NCI-H1436 treated with DMSO at 0.1 percent for 48 hours (cell line): ENCODE measurements at places on chromosomes 13 and 19.
A peak's percentile ranks its signal among the peaks of the same experiment; 100 is the strongest.

- peak; percentile 14 for DNase-seq
Observed at GRCh38 chr19:6632002-6632621, 37.8 kb downstream of the TNFSF14 start.

DNA sequence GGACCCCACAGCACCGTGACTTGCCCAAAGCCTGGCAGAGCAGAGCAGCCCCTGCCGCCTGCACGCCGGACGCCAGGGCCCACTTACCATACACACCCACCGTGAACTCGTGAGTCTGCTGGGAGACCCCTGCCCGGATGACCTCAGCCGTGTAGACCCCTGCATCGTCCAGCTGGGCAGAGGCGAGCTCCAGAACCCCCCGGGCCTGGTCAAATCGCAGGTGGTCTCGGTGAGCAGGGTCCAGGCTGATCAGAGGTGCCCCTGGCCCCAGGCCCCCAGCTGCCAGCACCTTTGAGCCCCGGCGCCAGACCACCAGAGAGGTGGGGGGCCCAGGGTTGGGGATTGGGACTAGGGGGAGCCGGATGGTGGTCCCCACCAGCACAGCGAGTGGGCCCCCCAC, 873 bp downstream of the VSIG10L start:
- no peak for DNase-seq

- DNase-seq = no peak
Observed at GRCh38 chr19:51689751-51690453, 3.2 kb upstream of the SPACA6 start.

DNA sequence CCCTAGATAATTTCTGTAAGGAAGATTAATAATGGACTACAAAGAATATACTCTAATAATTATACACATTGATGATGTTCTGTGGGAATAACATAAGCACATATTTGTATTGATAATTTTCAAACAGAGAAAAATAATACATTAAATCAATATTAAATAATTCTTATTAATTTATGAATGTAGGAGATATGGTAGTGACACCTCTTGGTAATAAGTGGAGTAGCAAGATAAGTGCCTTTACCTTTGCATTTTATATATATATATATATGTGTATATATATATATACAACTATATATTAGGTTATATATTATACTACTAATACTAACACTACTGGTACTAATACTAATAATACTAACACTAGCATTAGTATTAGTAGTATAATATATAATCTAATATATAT, 905.8 kb downstream of the SLITRK1 start:
- DNase-seq = no peak

GRCh38 chr19:49738268-49738667, 24.8 kb downstream of the TSKS start:
- DNase-seq = no peak

DNA sequence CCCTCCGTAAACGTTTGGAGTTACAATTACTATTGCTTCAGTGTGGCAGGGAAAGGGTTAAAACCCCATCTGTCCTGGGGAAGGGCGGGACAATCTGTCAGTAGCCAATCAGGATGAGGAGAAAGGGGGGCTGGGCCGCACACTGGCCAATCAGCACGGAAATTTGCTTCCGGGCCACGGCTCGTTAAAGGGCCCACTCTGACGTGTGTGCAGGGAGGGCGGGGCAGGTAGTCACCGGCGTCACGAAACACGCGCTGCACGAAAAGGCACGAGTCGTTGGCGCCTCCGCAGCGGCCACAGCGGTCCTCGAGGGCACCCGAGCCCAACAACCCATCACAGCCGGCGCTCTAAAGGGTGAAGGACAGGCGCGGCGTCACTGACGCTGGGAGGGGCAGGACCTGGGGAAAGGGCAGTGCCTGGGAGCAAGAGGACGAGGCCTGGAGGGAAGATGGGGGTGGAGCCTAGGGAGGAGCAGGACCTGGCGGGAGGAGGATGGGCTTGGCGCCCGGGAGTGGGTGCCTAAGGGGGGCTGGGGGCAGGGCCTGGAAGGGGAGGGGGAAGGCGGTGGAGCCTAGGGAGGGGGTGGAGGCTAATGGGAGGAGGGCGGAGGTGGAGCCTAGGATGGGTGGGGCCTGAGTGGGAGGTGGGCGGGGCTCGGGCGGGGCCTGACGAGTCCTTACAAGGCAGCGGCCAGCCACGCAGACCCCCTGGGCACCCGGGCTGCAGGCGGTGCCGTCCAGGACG, 4.9 kb downstream of the ADAMTSL5 start:
- peak; percentile 63 for DNase-seq

DNA sequence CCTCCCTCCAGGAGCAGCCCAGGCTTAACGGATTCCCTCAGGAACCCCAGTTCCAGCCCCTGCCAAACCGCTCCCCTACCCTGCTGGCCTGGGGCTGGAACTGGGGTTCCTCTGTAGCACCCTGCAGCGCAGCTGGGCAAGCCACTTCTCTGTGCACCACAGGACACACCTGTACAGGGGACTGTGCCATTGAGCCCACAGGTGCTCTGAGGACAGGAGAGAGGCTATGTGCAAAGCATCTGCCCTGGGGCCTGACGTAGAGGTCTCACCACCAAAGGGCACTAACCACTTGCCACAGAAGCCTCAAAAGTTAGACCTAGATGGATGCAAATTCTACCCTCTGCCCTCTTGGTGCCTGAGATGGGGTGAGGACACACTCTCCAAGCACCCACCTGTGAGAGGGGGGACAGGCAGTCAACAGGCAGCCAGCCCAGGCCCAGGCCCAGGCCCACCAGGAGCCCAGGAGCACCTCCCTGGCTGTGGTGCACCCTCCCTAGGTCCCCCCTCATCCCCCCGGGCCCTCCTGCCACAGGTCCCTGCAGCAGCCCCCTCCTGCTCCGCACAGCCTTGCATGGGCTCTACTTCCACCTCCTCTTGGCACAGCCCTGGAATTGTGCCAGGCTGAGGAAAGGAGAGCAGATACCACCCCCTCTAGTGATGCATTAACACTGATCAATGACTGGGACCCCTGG, 27.6 kb upstream of the SLC35E1 start:
- DNase-seq = no peak

GRCh38 chr13:112454648-112455334, 78.6 kb downstream of the SPACA7 start:
- DNase-seq = no peak

- DNase-seq = no peak
Observed at GRCh38 chr19:3959766-3960131, 11.2 kb downstream of the DAPK3 start.

DNA sequence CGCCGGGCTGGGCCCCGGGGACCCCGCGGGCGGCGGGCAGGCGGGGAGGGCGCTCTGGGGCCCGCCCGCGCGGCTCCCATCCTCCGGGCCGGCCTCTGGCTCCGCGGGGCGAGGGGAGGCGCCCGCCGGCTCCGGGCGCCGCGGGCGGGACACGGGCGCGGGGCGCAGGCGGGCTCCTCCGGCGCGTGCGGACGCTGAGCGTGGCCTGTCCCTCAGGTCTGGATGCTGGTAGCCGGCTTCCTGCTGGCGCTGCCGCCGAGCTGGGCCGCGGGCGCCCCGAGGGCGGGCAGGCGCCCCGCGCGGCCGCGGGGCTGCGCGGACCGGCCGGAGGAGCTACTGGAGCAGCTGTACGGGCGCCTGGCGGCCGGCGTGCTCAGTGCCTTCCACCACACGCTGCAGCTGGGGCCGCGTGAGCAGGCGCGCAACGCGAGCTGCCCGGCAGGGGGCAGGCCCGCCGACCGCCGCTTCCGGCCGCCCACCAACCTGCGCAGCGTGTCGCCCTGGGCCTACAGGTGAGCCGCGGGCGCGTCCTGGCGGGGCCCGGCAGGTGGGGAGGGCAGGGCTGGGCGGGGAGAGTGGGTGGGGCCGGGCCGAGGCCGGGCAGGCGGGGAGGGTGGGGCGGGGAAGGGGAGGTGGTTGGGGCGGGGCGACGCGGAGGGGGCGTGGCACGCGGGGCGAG, 420 bp downstream of the IL17D start:
- no peak for DNase-seq

DNA sequence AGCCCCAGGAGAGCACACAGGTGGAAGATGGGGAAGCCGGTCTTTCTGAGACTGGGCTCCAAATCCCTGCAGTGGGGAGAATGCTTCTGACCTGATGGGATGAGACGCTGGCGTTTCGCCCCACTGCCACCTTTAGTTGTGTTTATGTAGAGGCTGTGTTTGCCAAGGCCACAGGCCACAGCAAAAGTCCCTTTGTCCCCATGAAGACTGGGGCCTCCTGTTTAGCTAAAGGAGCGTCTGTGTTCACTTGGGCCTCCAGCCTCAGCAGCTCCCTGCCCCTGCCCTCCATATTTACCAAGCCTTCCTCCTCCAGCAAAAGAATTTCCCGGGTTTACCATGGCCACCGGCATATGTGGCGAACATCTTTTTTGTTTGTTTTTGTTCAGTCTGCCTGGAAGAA, 10.4 kb upstream of the KLK14 start:
- no peak for DNase-seq

DNA sequence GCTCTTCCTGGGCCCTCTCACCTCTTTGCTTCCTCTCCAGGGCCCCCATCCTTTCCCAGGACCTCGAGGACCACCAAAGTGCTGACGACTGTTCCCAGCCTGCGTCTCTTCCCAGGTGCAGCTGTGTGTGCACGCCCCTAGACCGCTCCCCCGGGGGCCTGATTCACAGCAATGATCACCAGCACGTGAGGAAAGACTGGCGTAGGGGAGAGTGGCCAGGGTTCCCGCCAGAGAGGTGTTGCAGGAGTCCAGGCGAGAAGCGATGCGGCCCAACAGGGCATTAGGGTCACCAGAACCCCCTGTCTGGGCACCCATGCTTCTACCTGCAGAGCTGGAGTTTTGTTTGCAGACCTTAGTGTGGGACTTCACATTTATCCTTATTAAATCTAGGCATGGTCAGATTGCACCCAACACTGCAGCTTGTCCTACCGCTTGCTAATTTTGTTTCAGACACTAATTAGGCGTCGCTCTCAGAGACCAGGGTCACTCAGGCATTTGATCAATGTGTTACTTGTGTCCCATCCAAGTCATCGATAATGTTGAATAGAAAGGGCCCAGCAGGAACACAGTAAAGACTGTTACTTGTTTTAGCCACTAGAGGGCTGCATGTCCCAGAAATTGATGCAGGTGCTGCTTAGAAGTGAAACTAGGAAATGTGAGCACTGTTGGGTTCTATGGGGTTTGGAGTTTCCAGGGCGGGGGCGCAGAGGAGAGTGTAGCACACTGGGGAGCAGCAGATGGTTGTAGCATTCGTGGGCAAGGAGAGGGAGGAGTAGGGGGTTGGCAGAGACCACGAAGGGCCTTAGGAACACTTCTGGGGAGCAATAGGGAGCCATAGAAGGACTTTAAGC, 53.2 kb downstream of the CDADC1 start:
- DNase-seq = no peak

GRCh38 chr13:62299988-62300387, 884.3 kb upstream of the PCDH20 start:
- DNase-seq = no peak

- DNase-seq = no peak
Observed at GRCh38 chr19:20928371-20928770, 5.3 kb downstream of the ZNF85 start.

DNA sequence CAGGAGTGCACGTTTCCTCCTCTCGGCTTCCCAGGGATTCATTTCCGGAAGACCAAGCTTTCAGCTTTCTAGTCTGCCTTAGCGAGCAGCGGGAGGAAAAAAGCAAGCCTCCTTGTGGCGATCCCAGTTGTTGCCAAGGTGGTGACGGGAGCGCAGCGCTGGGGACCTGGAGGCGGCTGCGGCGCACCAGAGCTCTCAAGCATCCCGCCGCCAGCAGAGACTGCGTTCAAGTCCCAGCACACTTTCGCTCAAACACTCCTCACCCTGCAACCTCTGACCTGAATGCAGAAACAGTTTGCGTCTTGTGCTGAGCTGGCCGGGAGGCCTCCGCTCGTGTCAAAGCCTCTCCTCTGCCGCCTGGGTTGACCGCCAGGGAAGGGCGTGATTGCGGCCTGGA, 4.9 kb downstream of the GSX1 start:
- DNase-seq = no peak

- DNase-seq = peak; percentile 1
Observed at GRCh38 chr13:81171065-81171647, 830.2 kb upstream of the SPRY2 start.

GRCh38 chr19:5228932-5229777, 111.5 kb downstream of the PTPRS start:
- DNase-seq = no peak

- no peak for DNase-seq
Observed at GRCh38 chr19:46821512-46822409, 28.9 kb downstream of the AP2S1 start.

GRCh38 chr13:72617186-72617585, 110.2 kb downstream of the MZT1 start:
- DNase-seq = no peak

DNA sequence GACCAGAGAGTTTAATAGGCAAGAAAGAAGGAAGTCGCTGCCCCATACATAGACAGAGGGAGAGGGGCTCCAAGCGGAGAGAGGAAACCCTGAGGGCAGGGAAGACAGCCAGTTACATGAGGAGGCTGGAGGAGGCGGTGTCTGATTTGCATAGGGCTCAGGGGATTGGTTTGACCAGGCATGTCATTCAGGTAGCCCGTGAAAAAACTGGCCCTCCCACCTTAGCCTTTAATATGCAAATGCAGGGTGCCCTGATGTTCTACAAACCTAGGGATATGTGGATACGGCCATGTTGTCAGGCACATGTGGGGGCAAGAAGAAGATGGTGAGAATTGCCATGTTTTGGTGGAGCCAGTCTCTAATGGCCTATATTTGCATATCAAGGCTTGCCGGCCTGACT, 1461.6 kb downstream of the PCDH9 start:
- DNase-seq = no peak

DNA sequence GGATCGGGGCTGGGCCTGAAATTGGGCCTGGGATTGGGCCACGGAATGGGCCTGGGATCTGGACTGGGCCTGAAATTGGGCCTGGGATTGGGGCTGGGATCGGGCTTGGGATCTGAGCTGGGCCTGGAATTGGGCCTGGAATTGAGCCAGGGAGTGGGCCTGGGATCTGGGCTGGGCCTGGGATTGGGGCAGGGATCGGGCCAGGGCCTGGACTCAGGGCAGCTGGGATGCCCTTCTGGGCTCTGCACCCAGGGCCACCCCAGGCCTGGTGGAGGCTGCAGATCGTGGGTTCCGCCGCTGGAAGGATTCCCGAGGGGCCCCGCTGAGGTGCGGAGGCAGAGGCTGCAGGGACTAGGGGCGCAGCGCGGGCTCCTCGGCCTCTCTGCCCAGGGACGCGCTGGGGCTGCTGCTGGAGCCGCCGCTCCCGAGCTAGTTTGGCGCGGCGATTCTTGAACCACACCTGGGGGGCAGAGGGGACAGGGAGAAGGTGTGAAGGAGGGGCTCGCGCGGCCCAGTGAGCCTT, 1.8 kb downstream of the TPRX1 start:
- no peak for DNase-seq

GRCh38 chr19:33456076-33456844, 65.3 kb downstream of the PEPD start:
- no peak for DNase-seq

DNA sequence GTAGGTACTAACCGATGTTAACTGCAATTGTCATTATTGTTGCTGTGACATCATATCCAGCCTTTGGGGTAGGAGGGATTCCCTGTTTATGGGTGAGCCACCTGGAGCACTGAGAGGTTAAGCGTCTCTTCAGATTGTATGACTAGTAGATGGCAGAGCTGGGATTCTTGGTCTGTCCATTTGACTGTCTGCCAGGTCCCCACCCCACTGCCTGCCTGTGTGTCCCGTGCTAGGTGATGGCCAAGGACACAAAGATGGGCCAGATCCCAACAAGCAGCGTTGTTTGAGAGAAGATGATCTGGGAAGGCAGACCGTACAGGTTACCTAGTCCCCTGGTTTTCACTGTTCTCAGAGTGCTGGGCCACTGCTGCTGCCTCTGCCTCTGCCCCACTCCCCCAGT, 16.6 kb downstream of the PPP2R1A start:
- DNase-seq = no peak
